Effector memory CD8-positive, alpha-beta T cell (primary cell): ENCODE measurements at places on chromosomes 13 and 19.

- no peak for DNase-seq
Observed at GRCh38 chr19:33419788-33420130, 46.2 kb downstream of the CEBPG start.

GRCh38 chr13:112837371-112838037, 131.5 kb upstream of the MCF2L start:
- DNase-seq: no peak

DNA sequence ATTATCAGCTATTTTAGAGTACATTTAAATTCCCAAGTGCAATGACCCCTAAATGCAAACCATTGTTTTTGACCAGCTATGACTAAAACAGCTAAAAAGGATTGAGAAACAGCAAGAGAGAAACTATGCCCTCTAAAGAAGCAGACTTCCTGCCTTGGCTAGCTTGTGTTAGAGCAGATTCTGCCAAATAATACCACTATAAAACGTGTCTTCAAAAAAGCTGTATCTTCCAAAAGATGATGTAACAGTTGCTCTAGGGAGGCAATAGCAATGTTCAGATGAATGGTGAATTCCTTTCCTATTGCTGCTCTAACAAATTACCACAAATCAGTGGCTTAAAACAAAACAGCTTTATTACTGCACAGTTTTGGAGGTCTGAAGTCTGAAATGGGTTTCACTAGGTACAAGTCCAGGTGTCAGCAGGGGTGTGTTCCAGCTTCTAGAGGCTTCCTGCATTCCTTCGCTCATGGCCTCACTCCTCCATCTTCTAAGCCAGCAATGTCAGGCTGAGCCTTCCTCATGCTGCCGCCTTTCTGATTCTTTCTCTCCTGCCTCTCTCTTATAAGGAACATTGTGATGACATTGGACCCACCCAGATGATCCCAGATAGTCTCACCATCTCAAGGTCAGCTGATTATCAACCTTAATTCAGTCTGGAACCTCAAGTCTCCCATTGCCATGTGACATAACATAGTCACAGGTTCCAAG, 84.5 kb downstream of the LRRC63 start:
- DNase-seq: peak; percentile 6

DNA sequence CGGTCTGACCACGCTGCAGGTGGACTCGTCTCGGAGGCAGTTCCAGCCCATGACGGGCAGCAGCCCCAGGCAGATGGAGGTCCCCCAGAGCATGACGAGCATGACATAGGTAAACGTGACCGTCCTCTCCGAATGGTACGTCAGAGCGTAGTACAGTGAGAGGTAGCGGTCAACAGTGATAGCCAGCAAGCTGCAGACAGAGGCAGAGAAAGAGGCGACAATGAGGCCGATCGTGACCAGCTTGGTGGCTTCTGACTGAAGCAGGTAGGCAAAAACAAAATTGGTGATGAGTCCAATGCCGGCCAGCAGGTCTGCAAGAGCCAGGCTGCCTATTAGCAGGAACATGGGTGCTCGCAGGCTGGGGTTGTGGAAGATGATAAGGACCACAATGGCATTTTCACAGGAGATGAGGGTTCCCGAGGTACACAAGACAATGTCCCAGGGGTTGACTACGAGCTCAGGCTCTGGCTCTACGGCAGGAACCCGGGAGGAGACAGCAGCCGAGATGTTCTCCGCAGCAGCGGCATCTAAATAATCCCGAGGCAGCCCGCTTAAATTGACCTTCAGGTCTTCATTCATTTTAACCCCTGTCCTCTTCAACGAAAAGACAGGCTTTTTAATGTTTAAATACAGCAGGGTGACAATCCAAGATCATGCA, 1.2 kb downstream of the GPR12 start:
- no peak for DNase-seq
